ENCODE measurements at places on chromosomes 3 and 15.

DNA sequence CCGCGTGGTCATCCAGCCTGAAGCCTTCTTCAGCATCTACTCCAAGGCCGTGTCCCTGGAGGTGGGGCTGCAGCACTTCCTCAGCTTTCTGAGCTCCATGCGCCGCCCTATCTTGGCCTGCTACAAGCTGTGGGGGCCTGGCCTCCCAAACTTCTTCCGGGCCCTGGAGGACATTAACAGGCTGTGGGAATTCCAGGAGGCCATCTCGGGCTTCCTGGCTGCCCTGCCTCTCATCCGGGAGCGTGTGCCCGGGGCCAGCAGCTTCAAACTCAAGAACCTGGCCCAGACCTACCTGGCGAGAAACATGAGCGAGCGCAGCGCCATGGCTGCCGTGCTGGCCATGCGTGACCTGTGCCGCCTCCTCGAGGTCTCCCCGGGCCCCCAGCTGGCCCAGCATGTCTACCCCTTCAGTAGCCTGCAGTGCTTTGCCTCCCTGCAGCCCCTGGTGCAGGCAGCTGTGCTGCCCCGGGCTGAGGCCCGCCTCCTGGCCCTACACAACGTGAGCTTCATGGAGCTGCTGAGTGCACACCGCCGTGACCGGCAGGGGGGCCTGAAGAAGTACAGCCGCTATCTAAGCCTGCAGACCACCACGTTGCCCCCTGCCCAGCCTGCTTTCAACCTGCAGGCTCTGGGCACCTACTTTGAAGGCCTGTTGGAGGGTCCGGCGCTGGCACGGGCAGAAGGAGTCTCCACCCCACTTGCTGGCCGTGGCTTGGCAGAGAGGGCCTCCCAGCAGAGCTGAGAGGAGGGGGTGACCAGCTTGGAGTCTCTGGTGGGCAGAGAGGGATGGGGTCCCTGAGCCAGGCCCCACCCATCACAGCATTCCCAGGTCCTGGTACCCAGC, 37.9 kb downstream of the GOLGA6A start:
- no peak for DNase-seq

DNA sequence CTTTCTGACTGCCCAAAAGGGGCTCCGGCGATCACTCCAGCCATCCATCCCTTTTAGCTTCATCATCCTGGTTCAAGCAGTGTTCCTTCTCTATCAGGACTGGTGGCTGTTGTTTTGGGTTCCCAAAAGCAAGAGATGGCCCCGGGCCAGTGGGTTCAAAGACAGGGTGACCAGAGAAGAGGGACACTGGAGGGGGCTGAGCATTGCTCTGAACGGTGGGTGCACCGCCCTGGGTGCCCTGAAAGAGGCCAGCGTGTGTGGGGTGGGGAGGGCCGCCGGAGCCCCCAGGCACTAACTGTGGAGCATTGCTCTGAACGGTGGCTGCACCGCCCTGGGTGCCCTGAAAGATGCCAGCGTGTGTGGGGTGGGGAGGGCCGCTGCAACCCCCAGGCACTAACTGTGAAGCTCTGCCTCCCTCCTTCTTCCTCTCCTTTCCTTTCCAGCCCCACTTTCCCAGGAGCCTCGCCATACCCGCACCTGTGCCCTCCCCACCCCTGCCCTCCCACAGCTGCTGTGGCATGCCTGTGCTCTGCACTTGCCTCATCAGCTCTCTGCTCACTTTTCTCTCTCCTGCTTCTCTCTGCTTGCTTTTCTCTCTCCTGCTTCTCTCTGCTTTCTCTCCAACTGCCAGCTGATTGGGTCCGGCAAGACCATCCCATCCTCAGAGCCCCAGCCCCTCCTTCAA, 37.4 kb upstream of the OR4F6 start:
- DNase-seq, result no peak

GRCh38 chr15:59905176-59905575, 98.9 kb upstream of the FOXB1 start:
- DNase-seq, result no peak

- peak; percentile 52 for DNase-seq
These were observed 21.4 kb downstream of the ACKR2 start for GRCh38 chr3:42830437-42831320.

DNA sequence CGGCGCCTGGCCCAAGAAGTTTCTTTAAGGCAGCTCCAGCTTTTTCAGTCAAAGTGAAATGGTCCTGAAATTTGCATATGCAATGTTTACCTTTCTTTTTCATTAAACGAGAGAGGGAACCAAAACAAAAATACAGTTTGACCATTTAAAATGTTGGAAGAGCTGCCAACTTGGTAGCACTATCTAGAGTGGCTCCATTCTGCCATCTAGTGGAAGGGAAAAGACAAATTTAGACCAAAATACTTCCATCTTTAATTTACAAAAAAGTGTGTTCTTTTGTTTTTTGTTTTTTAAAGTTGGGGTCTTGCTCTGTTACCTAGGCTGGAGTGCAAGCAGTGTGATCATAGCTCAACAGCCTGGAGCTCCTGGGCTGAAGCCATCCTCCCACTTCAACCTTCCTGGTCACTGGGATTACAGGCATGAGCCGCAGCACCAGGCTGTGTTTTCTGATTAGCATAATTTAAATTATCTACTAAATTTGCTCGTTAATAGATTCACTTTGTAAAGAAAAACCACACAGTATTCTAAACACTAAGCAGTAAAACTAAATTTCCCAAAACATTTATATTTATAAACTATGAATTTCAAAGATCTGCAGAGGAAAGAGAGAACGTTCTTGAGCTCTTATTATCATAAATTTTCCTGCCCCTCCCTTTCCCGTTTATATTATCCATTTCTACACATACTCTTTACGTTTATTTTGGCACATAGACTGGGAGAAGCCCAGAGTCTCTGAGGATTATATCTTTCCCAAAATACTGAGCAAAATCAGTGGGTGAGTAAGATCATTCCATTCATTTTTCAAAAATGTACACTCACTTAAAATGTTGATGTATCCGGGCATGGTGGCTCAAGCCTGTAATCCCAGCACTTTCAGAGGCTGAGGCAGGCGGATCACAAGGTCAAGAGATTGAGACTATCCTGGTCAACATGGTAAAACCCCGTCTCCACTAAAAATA, 15.4 kb upstream of the RFC4 start:
- peak; percentile 78 for DNase-seq

GRCh38 chr3:18114894-18115293, 310.2 kb downstream of the SATB1 start:
- no peak for DNase-seq

DNA sequence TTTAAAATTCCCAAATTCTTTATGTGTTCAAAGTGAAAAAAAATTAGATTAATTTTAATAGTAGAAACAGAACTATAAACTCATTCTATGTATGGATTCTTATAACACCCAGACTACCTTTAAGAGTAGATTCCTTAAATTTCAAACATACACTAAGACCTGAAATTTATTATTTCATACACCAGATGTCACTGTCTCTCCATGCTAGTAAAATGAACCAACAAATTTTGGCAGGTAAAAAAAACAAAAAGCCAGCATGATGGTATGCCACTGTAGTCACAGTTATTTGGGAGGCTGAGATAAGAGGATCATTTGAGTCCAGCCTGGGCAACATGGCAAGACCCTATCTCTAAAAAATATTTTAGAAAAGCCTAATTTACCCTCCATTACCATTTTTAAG, 461.3 kb upstream of the NAALADL2 start:
- DNase-seq, result no peak

GRCh38 chr3:37028329-37028728, 35.0 kb downstream of the MLH1 start:
- peak; percentile 75 for DNase-seq

- no peak for DNase-seq
These were observed 131.1 kb upstream of the NSMCE3 start for GRCh38 chr15:29400701-29401100.
